Stimulated activated CD4-positive, alpha-beta T cell treated with anti-CD3 and anti-CD28 coated beads, Interleukin-4, amount 100 ng/mL, for 24 hours (primary cell): ENCODE measurements at places on chromosomes 12 and 14.

GRCh38 chr12:12555656-12556055 is 7.0 kb downstream of the DUSP16 start:
- no peak for DNase-seq

GRCh38 chr14:75568791-75569190 is 9.6 kb upstream of the FLVCR2 start:
- DNase-seq = peak; percentile 65

DNA sequence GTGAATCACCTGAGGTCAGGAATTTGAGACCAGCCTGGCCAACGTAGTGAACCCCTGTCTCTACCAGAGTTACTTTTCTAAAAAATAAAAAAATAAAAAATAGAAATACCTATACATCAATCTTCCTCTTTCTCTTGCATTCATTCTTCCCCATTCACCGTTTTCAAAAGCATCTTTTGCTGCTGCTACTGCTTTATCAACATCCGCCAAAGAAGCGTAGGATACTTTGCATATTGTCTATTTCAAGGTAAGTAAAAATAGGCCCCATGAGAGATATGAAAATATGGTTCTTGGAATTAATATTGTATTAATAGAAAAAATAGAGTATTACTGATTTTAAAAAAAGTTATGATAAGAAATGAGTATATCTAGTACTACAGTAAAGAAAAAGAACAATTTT is 32.3 kb downstream of the ALDH1L2 start:
- no peak for DNase-seq

- no peak for DNase-seq
Measured at GRCh38 chr14:102986810-102987579, 64.5 kb downstream of the AMN start.

DNA sequence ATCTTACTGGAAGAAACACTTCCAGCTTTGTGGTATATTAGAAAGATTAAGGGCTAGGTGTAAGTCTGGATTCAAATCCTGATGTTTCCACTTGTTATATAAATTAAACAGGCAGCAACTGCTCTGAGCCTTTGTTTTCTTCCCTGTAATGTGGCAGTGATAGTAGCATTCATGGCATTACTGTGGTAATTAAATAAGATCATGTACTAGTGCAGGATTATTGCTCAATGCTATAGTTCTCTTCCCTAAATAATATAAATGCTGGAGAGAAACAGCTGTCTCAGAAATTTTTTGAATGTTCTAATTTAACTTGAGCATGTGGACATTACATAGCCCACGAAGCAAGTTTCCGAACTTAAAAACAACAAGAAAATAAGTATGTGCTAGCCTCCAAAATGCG is 5.4 kb downstream of the TMEM117 start:
- no peak for DNase-seq

DNA sequence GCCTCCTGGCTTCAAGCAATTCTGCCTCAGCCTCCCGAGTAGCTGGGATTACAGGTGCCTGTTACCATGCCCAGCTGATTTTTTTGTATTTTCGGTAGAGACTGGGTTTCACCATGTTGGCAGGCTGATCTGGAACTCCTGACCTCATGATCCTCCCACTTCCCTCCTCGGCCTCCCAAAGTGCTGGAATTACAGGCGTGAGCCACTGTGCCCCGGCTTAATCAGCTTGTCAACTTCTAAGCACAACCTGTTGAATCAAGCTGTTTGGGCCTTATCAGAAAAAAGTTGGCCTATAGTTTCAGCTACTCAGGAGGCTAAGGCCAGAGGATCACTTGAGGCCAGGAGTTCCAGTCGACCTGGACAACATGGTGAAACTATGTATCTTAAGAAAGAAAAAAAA is 7.9 kb downstream of the MARK3 start:
- no peak for DNase-seq

DNA sequence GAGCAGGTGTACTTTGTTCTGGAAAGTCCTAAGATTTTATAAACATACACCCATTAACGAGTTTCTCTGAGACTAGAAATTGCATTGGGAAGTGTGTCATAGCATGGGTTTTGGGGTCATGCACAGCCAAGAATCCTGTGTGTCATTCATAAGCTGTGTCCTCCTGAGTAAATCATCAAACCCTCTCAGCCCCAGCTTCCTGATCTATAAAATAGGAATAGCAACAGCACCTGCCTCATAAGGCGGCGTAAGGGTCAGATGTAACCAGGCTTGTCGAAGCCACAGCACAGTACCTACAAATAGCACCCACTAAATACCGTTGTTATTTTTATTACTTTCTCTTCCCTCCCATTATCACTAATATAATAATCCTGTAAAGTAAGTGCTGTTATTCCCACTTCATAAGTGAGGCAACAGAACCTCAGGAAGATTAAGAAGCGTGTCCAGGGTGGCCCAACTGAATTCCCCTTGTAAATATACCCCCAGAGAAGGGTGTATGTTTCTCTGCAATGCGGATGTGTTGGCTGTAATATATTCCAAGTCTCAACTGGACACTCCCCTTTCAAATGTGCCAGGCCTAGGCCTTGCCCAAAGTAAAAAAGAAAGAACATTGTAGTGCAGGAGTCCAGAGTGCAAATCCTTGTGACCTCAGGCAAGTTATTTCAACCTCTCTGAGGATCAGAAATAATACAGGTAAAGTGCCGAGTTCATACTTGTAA is 188.3 kb upstream of the BCL2L14 start:
- no peak for DNase-seq

GRCh38 chr12:24599736-24600135 is 349.2 kb downstream of the BCAT1 start:
- DNase-seq = no peak

DNA sequence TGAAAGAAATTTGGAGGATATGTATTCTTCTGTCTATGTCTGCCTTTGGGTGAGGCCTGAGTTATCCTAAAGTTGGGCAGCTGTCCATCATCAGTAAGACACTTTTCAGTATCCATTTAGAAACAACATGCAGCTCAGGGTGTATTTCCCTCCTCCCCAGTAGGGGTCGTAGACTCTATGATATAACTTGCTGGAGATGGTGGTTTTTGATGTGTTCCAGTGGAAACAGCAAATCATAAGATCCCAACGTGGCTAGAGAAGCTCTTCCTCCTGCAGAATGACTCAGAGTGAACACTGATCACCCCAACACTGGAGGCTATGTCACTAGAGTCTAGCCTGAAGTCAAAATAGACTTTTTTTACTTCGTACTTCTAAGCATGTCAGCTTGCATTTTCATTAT is 331.6 kb upstream of the STXBP6 start:
- DNase-seq = no peak

DNA sequence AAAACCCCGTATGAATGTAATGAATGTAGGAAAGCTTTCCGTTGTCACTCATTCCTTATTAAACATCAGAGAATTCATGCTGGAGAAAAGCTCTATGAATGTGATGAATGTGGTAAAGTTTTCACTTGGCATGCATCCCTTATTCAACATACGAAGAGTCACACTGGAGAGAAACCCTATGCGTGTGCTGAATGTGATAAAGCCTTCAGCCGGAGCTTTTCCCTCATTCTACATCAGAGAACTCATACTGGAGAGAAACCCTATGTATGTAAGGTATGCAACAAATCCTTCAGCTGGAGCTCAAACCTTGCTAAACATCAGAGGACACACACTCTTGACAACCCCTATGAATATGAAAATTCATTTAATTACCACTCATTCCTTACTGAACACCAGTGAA is 23.8 kb downstream of the ZNF891 start:
- no peak for DNase-seq

GRCh38 chr12:16600525-16600924 is 5.4 kb downstream of the LMO3 start:
- DNase-seq = no peak

DNA sequence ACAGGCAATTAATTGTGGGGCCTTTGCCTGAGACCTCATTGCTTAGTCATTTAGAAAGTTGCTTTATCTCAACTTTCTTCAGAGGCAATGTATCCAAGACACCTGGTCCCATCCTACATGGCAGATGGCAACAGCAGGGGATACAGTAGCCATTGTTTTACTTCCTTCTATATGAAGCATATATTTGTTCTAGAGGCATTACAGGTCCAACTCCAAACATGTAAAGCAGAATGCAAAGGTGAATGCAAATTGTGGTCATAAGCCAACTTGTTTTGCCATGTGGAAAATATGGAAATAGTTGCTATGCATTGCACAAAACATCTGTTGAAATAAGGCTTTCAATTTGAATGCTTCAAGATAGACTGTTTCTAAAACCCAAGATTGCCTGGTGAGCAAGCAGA is 109.8 kb upstream of the BCAT1 start:
- no peak for DNase-seq

DNA sequence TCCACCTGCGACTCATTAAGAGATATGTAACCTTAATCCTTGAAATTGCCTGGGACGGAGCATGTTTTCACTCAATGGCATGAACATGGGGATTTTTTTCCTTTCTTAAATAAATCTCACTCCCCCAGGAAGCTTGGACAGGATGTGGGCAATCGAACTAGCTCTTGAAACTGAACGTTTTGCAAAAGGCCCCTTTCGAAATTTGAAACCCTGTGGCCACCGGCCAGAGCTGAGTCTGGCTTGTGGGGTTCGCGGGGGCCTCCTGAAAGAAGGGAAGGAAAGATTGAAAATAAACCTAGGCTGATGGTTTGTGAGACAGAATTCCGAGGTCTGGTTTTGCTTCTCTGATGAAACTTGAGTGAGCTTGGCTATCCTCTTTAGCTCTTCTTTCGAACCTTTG is 101.4 kb upstream of the RTL1 start:
- DNase-seq = no peak

- no peak for DNase-seq
Measured at GRCh38 chr12:58491306-58491705, 429.0 kb downstream of the LRIG3 start.

DNA sequence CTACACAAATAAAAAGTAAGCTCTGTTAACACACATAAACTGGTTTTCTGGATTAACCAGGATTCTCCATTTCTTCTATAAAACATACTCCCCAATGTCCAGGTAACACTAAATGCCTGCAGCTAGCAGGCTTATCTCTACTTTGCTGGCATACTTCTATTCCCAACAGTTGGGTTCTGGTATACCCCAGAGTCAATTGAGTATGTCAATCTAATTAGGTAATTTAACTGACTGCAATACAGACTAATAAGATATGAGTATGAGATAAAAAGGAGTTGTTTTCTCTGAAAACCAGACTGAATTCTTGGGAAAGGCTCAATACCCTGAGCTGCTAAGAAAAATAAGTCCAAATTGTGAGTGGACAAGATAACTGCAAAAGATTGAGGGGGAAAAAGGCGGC is 9.4 kb upstream of the NT5DC3 start:
- no peak for DNase-seq

GRCh38 chr14:30443368-30444007 is 115.5 kb upstream of the G2E3 start:
- no peak for DNase-seq

DNA sequence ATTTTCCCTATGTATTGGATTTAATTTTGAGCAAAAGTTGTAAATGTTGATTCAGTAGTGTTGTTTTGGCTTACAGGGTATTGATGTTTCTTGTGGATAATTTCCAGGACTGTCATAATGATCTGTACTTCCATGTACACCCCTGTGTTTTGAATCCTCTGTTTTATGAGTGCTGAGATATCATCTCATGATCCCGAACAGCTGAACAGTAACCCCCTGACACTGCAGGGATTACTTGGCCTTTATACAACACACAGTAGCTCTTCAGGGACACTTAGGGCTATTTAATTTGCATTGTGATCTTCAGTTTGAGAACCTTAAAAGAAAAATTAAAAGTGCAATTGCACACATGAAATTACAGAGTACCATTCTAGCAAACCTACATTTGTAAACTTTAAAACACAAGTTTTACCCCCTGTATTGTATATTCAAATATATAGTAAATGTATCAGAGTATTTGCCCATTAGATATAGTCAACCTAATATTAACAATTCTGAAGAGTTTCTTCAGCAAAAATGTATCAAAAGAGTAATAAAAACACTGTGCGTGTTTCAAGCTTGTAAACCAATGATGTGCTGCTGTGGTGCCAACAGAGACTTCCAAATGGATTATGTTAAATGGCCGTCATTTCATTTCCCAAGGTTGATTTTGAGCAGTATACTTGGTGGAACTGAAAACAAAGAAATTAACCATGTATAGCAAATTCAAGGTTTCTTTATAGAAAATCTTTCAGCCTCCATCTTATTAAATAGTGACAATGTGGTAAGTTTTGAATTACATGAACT is 27.9 kb upstream of the MYF6 start:
- no peak for DNase-seq

- no peak for DNase-seq
Measured at GRCh38 chr12:50642035-50642451, 121.9 kb upstream of the ATF1 start.

DNA sequence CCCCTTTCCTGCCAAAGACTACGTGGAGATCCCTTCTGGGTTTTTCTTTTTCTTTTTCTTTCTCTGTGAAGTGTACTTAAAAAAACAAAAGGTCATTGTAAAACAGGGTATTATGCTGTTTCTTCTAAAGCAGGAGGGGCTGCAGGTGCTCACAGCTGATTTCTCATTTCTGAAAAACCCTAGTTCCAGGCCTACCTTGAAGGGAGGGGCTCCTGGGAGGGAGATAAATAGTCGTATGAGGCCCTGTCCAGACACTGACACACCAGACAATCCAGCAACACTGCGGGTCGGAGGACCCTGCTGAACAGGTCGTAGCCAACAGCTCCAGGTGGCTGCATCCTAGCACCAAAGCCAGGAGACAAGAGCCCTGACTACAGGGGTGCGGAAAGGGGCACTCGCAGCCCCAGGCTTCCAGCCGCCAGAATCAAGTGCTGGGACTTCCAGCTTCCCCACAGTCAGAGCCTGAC is 41.1 kb downstream of the PSMA6 start:
- DNase-seq = no peak

DNA sequence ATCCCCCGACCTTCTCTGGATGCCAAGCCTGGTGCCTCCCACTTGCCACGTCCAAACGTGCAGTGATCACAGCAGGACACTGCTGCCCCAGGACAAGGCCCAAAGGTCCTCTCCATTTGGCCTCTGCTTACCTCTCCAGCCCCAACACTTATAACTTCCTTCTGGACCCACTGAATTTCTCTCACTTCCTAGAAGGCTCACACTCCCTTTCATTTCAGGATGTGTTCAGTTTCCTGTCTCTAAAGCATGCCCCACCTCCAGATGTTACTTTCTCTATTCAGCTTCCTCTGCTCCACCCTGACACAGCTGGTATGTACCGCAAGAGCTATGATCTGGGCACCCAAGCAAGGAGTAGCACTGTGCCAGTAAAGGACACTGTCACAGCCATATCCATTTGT is 33.0 kb downstream of the CDKL1 start:
- DNase-seq = peak; percentile 42

- DNase-seq = no peak
Measured at GRCh38 chr12:59304077-59304721, 291.6 kb upstream of the SLC16A7 start.

DNA sequence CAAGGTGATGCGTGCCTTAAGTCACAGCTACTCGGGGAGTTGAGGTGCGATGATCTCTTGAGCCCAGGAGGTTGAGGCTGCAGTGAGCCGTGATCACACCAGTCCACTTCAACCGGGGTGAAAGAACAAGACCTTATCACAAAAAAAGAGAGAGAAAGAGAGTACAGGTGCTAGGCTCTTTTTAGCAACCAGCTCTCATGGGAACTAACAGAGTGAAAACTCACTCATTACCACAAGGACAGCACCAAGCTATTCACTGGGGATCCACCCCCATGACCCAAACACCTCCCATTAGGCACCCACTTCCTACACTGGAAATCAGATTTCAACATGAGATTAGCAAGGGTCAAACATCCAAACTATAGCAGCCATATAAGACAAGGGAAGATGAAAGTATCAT is 164.2 kb downstream of the NDUFA12 start:
- no peak for DNase-seq

GRCh38 chr12:31727192-31727591 is 1.6 kb downstream of the AMN1 start:
- no peak for DNase-seq
